Prostate gland (tissue), 2 donors: ENCODE measurements at places on chromosomes 2 and 18. TPM values are rescaled to one million over a fixed set of nuclear protein-coding genes. Genes with fewer than 3 reads are reported as not detected.

Gene PROKR1
- total RNA-seq = 0.40 TPM

Gene COPS8
- total RNA-seq = 90.0 TPM

GRCh38 chr2:99803846-99804245 is 314.0 kb upstream of the REV1 start:
- no peak overlapping the region for H3K4me3 ChIP-seq
- no peaks in the 10 kb centered on the region for H3K4me1 ChIP-seq
- no peak for DNase-seq
- no peaks in the 10 kb centered on the region for H3K36me3 ChIP-seq
- no peak overlapping the region for H3K27ac ChIP-seq

Gene FAM124B
- 0.18 TPM for total RNA-seq

Gene IL1F10
- total RNA-seq = not detected

GRCh38 chr2:37812414-37812813 is 112.7 kb upstream of the RMDN2 start:
- no peak overlapping the region for H3K4me3 ChIP-seq
- H3K36me3 ChIP-seq = no peaks in the 10 kb centered on the region
- no peak for DNase-seq
- no peak overlapping the region for H3K27ac ChIP-seq
- H3K27me3 ChIP-seq = no peaks in the 10 kb centered on the region

DNA sequence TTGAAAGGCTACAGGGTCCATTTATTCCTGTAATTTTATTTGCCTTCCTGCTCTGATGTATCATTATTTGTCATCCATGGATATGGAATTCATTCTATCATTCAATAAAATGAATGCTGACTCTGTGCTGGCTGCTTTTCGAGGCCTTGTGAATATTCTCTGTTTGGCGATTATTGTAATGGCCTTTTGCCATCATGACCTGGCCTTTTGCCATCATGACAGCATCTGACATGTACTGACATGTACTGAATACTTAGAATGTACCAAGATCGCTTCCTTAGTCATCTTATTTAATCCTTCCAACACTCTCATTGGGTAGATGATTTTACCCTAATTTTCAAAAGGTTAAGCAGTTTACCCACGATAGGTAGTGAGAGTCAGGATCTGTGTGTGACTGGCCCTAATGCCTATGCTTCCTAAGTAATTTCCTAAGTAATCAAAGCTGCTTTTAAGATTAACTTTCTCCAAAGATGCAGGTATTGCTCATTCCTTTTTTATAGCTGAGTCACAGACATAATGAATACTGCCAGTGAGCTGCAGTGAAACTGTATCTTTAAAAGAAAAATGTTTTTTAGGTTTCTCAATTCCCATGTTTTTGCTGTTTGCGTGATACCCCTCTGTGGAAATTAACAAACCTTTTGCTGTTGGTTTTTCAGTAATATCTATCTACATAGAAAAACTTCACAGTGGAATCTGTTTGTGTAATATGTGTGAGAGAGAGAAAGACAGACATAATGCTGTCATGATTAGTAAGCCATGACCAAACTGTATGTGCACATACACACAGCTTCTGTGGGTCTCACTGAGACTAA is 127.8 kb downstream of the CERS6 start:
- no peaks in the 10 kb centered on the region for H3K27me3 ChIP-seq
- no peak overlapping the region for H3K27ac ChIP-seq
- no peaks in the 10 kb centered on the region for H3K4me1 ChIP-seq
- no peak for DNase-seq

Gene RTP5
- total RNA-seq = 0.14 TPM

DNA sequence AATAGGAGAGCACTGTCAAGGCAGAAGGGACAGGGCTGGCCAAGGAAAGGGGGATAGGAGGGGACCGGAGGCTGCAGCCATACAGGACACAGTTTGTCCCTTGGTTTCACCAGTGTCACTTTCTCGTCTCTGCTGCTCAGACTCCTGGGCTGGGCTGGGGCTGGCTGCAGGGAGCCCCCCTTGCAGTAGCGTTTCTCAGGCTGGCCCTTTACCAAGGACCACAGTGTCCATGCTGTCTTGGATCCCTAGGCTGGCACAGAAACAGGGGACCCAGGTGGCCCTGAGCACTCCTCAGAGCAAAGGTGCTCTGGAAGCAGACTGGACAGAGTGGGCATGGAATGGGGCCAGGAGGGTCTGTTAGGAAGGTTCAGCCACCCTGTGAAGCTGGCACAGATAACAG is 34.8 kb downstream of the ATOH8 start:
- H3K36me3 ChIP-seq = no peaks in the 10 kb centered on the region
- no peak for DNase-seq
- H3K4me3 ChIP-seq = no peak overlapping the region
- H3K27me3 ChIP-seq = no peaks in the 10 kb centered on the region

GRCh38 chr2:63772061-63772460 is 69.6 kb upstream of the UGP2 start:
- H3K4me3 ChIP-seq = no peak overlapping the region
- H3K4me1 ChIP-seq = no peaks in the 10 kb centered on the region
- no peaks in the 10 kb centered on the region for H3K27me3 ChIP-seq
- H3K27ac ChIP-seq = no peak overlapping the region
- no peak for DNase-seq
- H3K36me3 ChIP-seq = no peaks in the 10 kb centered on the region

DNA sequence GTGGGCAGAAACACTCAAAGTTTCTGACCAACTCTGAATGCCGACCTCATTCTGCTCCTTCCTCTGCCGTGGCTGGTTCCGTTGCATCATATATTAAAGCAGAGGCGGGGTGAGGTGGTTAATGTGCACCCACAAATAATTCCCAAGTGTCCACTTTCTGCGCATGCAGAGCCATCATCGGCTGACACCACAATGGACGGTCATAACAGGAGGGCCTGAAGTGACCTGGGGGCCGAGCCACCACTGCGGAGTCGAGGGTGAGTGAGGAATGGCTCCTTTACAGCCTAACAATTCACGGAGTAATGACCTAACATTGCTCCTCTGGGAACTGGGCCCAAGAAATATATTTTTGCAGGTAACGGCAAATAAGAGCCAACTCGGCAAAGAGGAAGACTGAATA is 32.9 kb upstream of the GLI2 start:
- no peaks in the 10 kb centered on the region for H3K27me3 ChIP-seq
- H3K4me1 ChIP-seq = no peaks in the 10 kb centered on the region
- no peaks in the 10 kb centered on the region for H3K36me3 ChIP-seq
- H3K4me3 ChIP-seq = no peak overlapping the region
- H3K27ac ChIP-seq = no peak overlapping the region

GRCh38 chr18:59386909-59387686 is 28.0 kb upstream of the LMAN1 start:
- DNase-seq = no peak
- H3K27me3 ChIP-seq = no peaks in the 10 kb centered on the region
- no peaks in the 10 kb centered on the region for H3K4me1 ChIP-seq
- no peak overlapping the region for H3K4me3 ChIP-seq
- H3K36me3 ChIP-seq = no peaks in the 10 kb centered on the region

GRCh38 chr18:34976123-34976522 is 65.1 kb upstream of the MAPRE2 start:
- no peaks in the 10 kb centered on the region for H3K27me3 ChIP-seq
- no peak overlapping the region for H3K27ac ChIP-seq
- no peak for DNase-seq
- H3K4me1 ChIP-seq = no peaks in the 10 kb centered on the region
